ENCODE measurements at places on chromosomes 2 and 18. TPM values are rescaled to one million over a fixed set of nuclear protein-coding genes. Genes with fewer than 3 reads are reported as not detected.

DNA sequence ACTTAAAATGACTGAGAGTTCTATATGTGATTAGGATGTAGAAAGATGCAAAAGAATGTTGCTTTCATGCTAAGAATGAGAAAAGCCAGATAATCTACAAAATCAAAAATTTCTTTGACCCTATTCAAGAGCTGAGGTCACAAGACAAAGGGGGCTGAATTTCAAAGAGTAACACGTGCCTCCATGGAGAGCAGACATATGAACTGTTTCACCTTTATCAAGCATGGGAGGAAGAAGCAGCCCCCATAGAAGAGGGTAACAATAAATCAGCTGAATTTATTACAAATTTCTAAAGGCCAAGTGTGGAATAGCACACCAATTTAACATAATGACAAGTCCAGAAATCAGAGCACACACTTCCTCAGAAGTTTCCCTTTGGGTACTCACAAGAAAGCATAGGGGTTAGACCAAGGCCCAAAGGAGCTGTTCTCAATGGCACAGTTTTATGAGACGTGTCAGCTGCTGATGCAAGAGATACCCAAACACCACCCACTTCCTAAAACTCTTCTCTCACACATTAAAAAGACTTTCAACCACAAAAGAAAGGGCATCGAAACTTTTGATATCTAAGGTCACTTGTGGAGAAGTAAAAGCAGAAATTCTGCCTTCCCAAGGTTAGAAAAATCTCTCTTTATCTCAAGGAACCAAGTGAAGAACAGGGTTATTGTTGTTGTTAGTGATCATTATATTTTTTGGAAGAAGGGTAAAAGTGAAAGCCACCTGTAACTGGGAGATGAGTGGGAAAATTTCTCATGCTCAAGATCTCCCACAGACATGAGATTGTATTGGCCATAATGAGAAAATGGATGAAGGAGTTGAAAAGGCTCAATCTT lies 950.1 kb downstream of the TRIB2 start:
- H3K4me1 ChIP-seq = no peaks in the 10 kb centered on the region
- no peak for DNase-seq
- H3K27me3 ChIP-seq = no peaks in the 10 kb centered on the region
- H3K36me3 ChIP-seq = no peaks in the 10 kb centered on the region
- H3K4me3 ChIP-seq = no peak overlapping the region

GRCh38 chr2:197804758-197805714 lies 643 bp downstream of the PLCL1 start:
- H3K27me3 ChIP-seq = peaks cover 4% of the 10 kb centered on the region
- no peaks in the 10 kb centered on the region for H3K36me3 ChIP-seq
- peak overlapping the region; percentile 79 for H3K27ac ChIP-seq

Gene GORASP2
- 136 TPM for total RNA-seq

DNA sequence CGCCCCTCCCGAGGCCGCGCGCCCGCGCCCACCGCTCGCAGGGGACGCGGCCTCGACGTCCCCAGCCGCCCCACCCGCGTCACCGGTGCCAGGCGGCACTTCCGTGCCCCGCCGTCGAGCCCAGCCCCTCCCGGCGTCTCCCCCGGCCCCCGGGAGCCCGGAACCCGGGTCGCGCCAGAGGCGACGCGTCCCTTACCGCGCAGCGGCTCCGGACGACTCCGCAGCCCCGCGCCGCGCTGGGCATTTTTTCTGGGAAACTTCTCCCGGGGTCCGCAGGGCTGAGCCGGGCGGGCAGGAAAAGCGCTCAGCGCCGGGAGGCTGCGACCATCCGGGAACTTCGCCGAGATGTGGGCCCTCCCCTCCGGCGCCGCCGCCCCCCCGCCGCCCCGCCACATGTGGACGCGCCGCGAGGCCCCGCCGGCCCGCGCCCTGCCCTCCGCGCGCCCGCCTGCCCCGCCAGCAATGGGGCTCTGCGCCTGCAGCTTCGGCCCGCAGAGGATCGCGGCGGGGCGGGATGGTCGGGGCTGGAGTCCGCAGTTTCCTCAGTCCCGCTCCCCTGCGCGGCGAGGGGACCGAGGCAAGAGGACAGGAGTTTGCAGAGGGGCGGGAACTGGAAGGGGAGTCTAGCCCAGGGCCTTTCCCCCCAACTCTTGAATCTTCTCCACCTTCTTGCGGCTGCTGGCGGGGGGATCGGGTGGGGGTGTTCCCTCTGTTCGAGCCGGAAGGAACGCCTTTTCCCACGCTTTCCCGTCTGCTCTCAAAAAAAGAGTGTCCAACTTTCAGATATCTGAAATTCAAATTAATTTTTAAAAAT lies 81.5 kb downstream of the CHRNA1 start:
- no peaks in the 10 kb centered on the region for H3K36me3 ChIP-seq
- DNase-seq = peak; percentile 61
- peak overlapping the region; percentile 89 for H3K4me3 ChIP-seq
- no peaks in the 10 kb centered on the region for H3K27me3 ChIP-seq
- peaks cover 12% of the 10 kb centered on the region for H3K4me1 ChIP-seq
- H3K27ac ChIP-seq = peak overlapping the region; percentile 92

DNA sequence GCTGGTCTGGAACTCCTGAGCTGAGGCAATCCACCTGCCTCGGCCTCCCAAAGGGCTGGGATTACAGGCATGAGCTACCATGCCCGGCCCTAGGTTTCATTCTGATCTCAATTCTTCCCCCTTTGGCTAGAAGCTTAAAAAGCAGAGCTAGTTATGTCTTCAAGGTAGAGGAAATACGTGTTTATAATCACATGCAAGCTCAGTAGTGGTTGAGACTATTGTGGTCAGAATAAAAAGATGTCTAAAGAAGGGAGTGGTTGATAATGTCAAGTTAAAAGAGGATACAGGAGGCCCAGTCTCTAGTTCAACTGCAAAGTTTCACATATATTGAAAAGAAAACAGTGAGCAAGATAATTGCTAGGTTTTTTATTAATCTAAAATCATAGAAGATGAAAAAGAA lies 807.8 kb upstream of the ACVR2A start:
- peaks cover 6% of the 10 kb centered on the region for H3K4me1 ChIP-seq
- no peak for DNase-seq
- H3K27ac ChIP-seq = no peak overlapping the region
- H3K27me3 ChIP-seq = no peaks in the 10 kb centered on the region
- H3K4me3 ChIP-seq = no peak overlapping the region

DNA sequence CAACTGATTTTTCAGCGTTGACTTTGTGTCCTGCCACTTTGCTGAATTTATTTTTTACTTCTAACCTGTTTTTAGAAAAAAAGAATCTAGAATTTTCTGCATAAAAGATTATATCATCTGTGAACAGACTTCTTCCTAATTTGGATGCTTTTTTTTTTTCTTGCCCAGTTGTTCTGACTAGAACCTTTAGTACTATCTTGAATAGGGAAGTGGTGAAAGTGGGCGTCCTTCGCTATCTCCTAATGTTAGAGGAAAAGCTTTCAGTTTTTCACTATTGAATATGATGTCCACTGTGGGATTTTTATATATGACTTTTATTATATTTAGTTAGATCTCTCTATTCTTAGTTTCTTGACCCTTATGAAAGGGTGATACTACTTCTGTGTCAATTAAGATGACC lies 25.7 kb upstream of the KCNJ13 start:
- no peaks in the 10 kb centered on the region for H3K27me3 ChIP-seq
- H3K36me3 ChIP-seq = peaks cover 65% of the 10 kb centered on the region
- H3K27ac ChIP-seq = no peak overlapping the region
- DNase-seq = no peak
- no peaks in the 10 kb centered on the region for H3K4me1 ChIP-seq

GRCh38 chr2:63537306-63537705 lies 51.0 kb downstream of the WDPCP start:
- no peak overlapping the region for H3K4me3 ChIP-seq
- H3K36me3 ChIP-seq = no peaks in the 10 kb centered on the region
- no peak for DNase-seq
- no peak overlapping the region for H3K27ac ChIP-seq
- no peaks in the 10 kb centered on the region for H3K4me1 ChIP-seq
- H3K27me3 ChIP-seq = no peaks in the 10 kb centered on the region

DNA sequence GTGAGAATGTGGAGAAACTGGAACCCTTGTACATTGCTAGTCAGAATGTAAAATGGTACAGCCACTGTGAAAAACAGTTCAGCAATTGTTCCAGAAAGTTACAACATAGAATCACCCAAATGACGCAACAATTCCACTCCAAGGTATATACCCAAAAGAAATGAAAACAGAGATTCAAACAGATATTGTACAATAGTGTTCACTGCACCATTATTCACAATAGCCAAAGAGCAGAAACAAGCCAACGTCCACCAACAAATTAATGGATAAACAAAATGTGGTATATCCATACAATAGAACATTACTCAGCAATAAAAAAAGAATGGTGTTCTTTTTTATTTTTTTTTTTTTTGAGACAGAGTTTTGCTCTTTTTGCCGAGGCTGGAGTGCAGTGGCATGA lies 10.9 kb downstream of the CLASP1 start:
- H3K36me3 ChIP-seq = no peaks in the 10 kb centered on the region
- H3K4me1 ChIP-seq = peaks cover 36% of the 10 kb centered on the region
- H3K27ac ChIP-seq = no peak overlapping the region

Gene KRCC1
- 28.1 TPM for total RNA-seq

Gene SLC4A5
- total RNA-seq = 0.58 TPM

GRCh38 chr18:69978732-69979715 lies 31.4 kb upstream of the CD226 start:
- H3K27ac ChIP-seq = no peak overlapping the region
- peaks cover 8% of the 10 kb centered on the region for H3K4me1 ChIP-seq
- H3K36me3 ChIP-seq = no peaks in the 10 kb centered on the region
- no peak for DNase-seq
- H3K4me3 ChIP-seq = no peak overlapping the region

DNA sequence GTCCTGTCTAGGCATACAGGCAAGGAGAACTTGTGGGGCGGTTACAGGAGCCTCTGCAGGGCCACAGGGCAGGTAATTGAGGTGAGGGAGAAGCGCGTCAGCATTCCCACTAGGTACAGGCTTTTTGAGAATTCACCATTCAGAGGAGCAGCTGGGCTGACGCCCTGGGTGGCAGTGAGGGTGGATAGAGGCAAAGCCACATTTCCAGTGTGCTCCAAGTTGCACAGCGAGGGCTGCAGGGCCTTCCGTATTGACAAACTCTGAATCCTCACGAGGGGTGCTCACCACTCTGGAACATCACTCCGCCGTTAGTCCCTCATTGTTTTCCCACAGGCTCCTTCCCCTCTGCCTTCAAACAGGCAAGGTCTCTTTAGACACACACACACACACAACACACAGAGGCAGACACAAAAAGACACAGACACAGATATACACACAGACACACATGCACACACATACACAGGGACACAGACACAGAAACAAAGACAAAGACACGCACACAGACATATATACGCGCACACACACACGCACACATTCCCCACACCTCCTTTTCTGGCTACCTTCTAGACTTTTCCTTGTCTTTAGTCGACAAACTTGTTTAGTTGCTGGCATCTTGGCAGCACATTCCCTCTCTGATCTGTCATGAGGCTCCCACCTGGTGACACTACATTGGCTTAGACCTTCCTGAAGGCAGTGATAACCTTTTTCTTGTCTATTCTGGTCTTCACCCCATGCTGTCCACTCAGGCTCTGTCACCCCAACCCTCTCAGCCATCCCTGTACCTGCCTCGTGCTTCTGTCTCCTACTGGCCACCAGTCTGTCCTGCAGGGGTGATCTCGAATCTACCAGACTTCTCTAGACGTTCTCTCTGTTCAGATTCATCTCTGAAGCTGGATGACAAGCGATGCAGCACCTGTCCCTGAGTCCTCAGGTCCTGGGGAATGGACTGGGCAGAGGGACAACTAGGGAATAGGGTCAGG lies 136.8 kb downstream of the ALPK2 start:
- no peaks in the 10 kb centered on the region for H3K27me3 ChIP-seq
- no peaks in the 10 kb centered on the region for H3K4me1 ChIP-seq
- DNase-seq = no peak
- H3K36me3 ChIP-seq = no peaks in the 10 kb centered on the region

Gene ATG4B
- 162 TPM for total RNA-seq

Gene BCL2
- total RNA-seq = 53.9 TPM

Gene GPR39
- total RNA-seq = 16.0 TPM

- H3K4me1 ChIP-seq = peaks cover 52% of the 10 kb centered on the region
- no peak for DNase-seq
- peak overlapping the region; percentile 86 for H3K27ac ChIP-seq
- H3K4me3 ChIP-seq = no peak overlapping the region
- no peaks in the 10 kb centered on the region for H3K36me3 ChIP-seq
These were observed 40.1 kb upstream of the LPIN2 start for GRCh38 chr18:3053081-3053480.
